ENCODE measurements at places on chromosomes 5 and 9. TPM values are rescaled to one million over a fixed set of nuclear protein-coding genes. Genes with fewer than 3 reads are reported as not detected.

DNA sequence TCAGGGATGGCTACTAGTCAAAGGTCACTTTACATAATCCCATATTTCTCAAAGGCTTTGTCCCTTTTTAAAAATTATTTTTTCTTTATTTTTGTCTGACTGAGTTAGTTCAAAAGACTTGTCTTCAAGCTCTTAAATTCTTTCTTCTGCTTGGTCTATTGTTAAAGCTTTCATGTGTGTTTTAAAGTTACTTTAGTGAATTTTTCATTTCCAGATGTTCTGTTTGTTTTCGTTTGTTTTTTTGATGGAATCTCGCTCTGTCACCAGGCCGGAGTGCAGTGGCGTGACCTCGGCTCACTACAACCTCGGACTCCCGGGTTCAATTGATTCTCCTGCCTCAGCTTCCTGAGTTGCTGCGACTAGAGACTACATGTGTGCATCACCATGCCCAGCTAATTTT, 55.0 kb upstream of the SNCAIP start:
- H3K4me3 ChIP-seq: no peak overlapping the region
- no peak overlapping the region for H3K27ac ChIP-seq
- no peaks in the 10 kb centered on the region for H3K27me3 ChIP-seq

Gene PDE6A
- not detected for total RNA-seq

Gene BAAT
- not detected for total RNA-seq

Gene PLCXD3
- total RNA-seq: 2.8 TPM

GRCh38 chr9:111975709-111976108, 79.1 kb downstream of the UGCG start:
- H3K4me3 ChIP-seq: no peak overlapping the region
- H3K36me3 ChIP-seq: no peaks in the 10 kb centered on the region
- no peak overlapping the region for H3K27ac ChIP-seq
- no peaks in the 10 kb centered on the region for H3K27me3 ChIP-seq

- H3K27ac ChIP-seq: no peak overlapping the region
- H3K27me3 ChIP-seq: no peaks in the 10 kb centered on the region
- H3K4me1 ChIP-seq: no peaks in the 10 kb centered on the region
- no peak for DNase-seq
- H3K36me3 ChIP-seq: no peaks in the 10 kb centered on the region
- H3K4me3 ChIP-seq: no peak overlapping the region
Measured at GRCh38 chr9:69785757-69786156, 25.9 kb upstream of the PTAR1 start.

- no peak overlapping the region for H3K4me3 ChIP-seq
- no peak overlapping the region for H3K27ac ChIP-seq
- H3K27me3 ChIP-seq: no peaks in the 10 kb centered on the region
Measured at GRCh38 chr9:117733465-117733864, 29.3 kb downstream of the TLR4 start.

DNA sequence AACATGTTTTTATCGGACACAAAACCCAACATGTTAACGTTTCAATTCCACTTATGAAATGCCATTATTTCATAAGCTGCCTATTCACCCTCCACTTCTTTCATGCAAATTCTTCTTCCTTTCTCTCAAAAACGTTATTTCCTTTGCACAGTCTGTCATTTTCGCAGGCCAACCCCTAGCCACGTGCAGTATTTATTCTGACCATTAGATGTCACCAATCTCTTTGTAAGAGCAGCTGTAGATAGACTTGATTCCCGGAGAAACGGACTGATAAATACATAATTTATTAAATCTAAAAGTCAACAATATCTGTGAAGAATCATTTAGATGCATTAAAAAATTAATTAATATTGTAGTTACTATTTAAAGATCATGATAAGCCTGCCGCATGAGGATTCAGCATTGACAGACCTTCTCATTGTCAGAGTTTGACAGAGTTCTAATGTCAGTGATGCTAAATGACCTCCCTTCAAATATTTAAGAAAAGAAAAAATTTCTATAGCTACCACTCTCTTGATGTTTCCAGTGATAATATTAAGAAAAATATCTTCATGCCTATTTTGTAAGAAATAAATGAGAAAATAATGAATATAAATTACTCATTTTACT, 933.6 kb downstream of the CDH12 start:
- H3K4me3 ChIP-seq: no peak overlapping the region
- no peaks in the 10 kb centered on the region for H3K4me1 ChIP-seq
- no peaks in the 10 kb centered on the region for H3K36me3 ChIP-seq
- H3K27ac ChIP-seq: no peak overlapping the region
- DNase-seq: no peak

DNA sequence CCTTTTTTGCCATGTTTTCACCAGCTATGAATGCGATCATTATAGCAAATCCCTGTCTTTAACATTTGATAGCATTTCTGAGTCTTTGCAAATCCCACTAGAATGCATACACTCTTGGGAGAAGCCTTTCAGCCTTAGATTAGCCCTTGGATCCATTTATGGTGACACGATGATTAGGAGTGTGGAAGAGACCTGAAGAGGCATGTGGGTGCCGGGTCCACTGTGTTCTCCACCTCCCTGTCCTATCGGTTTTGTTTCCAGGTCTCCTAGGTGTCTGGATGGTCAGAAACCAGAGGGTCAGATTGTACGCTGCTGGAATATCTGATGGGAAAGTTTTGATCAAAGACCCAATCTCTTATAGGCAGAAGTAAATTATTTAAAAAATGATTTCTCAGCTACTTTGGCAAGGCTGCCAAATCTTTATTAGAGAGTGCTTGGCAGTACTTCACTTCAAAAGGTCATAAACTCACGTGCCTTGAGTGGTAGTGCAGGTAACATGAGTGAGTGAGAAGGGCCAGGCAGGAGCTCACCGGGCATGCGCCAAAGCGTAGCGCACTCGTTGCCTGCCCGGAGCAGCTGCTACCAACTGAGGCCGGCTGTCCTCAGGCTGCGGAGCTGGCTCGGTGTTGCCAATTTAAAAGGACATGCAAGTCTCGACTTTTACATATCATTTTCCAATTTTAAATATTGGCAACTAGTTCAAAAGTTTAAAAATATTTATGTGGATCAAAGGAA, 51.3 kb downstream of the PCSK5 start:
- H3K27ac ChIP-seq: peak overlapping the region; percentile 37
- peak; percentile 71 for DNase-seq
- H3K27me3 ChIP-seq: no peaks in the 10 kb centered on the region
- H3K36me3 ChIP-seq: no peaks in the 10 kb centered on the region
- peaks cover 13% of the 10 kb centered on the region for H3K4me1 ChIP-seq

DNA sequence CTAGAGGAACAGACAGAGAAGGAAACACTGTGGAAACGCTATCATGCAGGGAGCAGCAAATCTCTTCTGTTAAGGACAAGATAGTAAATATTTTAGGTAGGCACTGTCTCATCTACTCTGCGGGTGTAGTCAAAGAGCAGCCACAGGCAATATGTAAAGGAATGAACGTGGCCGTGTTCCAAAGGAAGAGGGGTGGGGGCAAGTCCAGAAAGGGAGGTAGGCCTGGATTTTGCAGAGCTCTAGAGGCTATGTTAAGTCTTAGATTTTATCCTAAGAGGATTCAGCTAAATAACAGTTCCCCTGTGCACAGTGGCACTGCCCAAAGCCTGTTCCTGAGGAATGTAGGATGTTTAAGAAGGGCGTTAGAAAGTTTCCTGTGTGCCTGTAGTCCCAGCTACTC, 161.6 kb downstream of the ACTL7B start:
- DNase-seq: no peak
- H3K4me1 ChIP-seq: no peaks in the 10 kb centered on the region
- no peaks in the 10 kb centered on the region for H3K27me3 ChIP-seq
- no peaks in the 10 kb centered on the region for H3K36me3 ChIP-seq
- no peak overlapping the region for H3K27ac ChIP-seq
- no peak overlapping the region for H3K4me3 ChIP-seq

DNA sequence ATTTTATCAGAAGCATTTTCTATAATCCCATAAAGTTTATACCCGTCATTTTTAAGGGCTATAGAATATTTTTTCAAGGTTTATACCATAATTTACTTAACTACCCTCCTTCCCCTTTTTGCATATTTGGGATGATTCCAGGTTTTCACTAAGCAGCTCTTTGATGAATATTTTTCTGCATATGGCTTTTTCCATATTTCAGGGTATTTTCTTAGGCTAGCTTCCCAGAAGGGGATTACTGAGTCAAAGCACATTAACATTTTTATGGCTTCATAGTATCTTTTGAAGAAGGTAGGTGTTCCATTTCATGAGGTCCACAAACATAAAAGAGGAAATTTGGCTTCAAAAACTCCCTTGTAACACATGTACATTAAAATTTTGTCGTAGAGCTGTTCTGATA, 14.6 kb upstream of the COL15A1 start:
- no peaks in the 10 kb centered on the region for H3K4me1 ChIP-seq
- H3K27me3 ChIP-seq: no peaks in the 10 kb centered on the region

- H3K36me3 ChIP-seq: peaks cover 94% of the 10 kb centered on the region
- no peak overlapping the region for H3K27ac ChIP-seq
- H3K4me3 ChIP-seq: no peak overlapping the region
- H3K4me1 ChIP-seq: no peaks in the 10 kb centered on the region
- H3K27me3 ChIP-seq: no peaks in the 10 kb centered on the region
Measured at GRCh38 chr9:127680226-127680625, 26.6 kb upstream of the CFAP157 start.

Gene OBP2B
- total RNA-seq: not detected

DNA sequence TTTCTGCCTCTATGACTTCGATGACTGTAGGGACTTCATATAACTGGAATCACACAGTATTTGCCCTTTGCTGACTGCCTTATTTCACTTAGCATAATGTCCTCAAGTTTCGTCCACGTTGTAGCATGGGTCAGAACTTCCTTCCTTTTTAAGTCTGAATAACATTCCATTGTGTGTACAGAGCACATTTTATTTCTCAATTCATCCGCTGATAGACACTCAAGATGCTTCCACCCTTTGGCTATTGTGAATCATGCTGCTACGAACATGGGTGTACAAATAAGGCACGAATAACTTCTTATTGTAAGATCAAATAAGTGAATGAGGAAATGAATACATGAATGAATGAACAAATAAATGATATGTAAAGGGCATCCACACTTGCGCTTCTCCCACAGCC, 13.0 kb downstream of the BARX1 start:
- H3K27ac ChIP-seq: no peak overlapping the region
- H3K4me3 ChIP-seq: no peak overlapping the region
- peaks cover 77% of the 10 kb centered on the region for H3K27me3 ChIP-seq
- no peaks in the 10 kb centered on the region for H3K36me3 ChIP-seq

GRCh38 chr5:24439465-24439864, 205.3 kb downstream of the CDH10 start:
- no peaks in the 10 kb centered on the region for H3K36me3 ChIP-seq
- no peak overlapping the region for H3K27ac ChIP-seq
- H3K4me3 ChIP-seq: no peak overlapping the region
- no peaks in the 10 kb centered on the region for H3K27me3 ChIP-seq

Gene LHX3
- total RNA-seq: not detected

Gene PCDHGA9
- 4.8 TPM for total RNA-seq

- no peak for DNase-seq
- H3K27me3 ChIP-seq: no peaks in the 10 kb centered on the region
- H3K36me3 ChIP-seq: no peaks in the 10 kb centered on the region
- peaks cover 18% of the 10 kb centered on the region for H3K4me1 ChIP-seq
- no peak overlapping the region for H3K27ac ChIP-seq
- H3K4me3 ChIP-seq: no peak overlapping the region
Measured at GRCh38 chr5:100826133-100826532, 76.9 kb downstream of the ST8SIA4 start.

DNA sequence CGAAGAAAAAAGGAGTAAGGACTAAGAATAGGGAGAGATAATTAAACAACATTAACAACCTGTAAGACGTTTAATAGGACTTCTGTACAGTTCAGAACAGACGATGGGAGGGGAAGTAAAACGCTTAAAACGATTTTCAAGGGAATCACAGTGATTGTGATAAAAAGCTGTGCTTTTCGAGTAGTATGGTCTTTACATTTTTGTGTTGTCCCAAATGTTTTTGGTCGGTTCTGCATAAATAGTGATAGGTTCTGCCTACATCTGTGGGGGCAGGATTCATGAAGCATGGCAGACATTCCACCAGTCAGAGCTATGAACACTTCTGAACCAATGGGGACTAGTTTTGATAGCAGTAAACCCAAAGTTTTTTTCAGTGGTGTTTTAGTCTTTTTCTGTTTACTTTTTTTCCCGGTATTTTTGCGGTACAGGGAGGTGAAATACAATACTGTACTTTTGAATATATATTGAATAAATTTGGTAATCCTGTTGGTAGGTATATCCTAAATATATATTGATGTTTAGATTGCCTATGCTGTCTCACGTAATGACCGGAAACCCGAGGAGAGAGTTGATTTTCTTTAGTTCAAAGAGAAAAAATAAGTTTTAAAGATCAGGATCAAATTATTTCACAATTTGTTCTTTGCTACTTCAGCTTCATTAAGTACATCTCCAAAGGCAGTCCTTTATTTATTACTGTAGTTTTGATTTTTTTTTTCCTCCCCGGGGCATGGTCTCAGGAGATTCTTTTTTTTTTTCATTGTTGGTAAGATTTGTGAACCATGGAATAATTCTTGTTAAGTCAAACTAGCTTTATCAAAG, 1.3 kb downstream of the ERBIN start:
- peaks cover 31% of the 10 kb centered on the region for H3K4me1 ChIP-seq
- H3K27ac ChIP-seq: peak overlapping the region; percentile 100
- peak overlapping the region; percentile 80 for H3K4me3 ChIP-seq
- no peaks in the 10 kb centered on the region for H3K27me3 ChIP-seq
- no peak for DNase-seq
- no peaks in the 10 kb centered on the region for H3K36me3 ChIP-seq

DNA sequence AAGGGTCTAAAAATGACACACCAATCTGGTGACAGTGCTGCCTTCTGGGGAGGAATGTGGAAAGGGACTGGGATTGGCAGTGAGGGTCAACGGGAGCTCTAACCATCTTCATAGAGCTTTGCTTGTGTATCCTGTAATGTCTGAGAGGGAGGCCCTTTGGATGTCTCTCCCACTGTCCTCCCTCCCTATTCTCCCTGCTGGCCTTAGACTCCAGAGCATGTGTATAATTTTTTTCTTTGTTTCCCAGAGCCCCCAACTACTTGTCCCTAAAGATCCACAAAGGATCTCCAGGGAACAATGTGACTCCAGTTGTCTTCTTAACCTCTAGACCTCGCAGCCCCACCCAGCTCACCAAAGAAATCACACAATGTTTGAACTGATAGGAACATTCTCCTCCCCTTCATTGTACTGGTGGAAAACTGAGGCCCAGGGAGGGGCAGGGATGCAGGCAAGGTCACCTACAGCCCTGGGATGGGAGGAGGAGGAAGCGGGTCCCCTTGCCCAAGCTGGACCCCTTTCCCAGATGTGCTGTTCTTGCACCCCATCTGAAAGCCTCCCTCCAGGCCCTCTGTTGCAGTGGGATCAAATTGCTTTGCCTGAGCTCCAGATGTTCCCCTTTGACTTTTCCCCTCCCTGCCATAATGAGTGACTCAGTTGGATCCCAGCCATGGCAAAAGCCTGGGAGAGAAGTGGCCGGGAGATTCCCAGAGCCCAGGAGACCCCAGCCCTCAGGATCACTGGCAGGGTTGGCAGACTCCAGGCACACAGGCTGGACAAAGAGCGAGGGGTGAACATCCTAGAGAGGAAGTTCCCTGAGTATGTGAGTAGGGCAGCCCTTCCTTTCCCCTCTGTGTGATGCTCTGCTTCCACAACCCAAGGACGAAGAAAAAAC, 21.8 kb downstream of the SPARC start:
- DNase-seq: no peak
- H3K36me3 ChIP-seq: peaks cover 84% of the 10 kb centered on the region
- H3K4me3 ChIP-seq: no peak overlapping the region
- H3K27ac ChIP-seq: peak overlapping the region; percentile 77

- DNase-seq: no peak
- no peak overlapping the region for H3K4me3 ChIP-seq
- H3K36me3 ChIP-seq: no peaks in the 10 kb centered on the region
- H3K4me1 ChIP-seq: peaks cover 3% of the 10 kb centered on the region
- H3K27me3 ChIP-seq: peaks cover 7% of the 10 kb centered on the region
Measured at GRCh38 chr5:159026781-159027180, 72.9 kb downstream of the EBF1 start.
